Endothelial cell of umbilical vein (primary cell): ENCODE measurements at places on chromosomes 3 and 15.

DNA sequence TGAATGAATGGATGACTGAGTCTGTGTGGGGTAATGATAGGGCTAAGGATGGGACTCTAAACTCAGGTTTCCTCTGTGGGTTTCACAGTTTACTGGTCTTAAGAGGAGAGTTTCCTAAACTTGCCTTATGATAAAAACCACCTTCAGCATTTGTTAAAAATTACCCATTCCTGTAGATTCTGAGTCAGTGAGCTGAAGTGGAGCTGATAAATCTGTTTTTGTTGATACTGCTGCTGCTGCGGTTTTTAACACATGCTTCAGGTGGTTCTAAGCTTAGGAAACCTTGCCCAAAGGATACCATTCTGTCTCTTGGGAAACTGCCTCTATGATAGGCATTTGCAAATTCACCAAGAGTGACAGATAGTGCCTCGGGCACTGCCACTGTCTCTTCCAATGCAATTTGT, 52.6 kb downstream of the MECOM start:
- DNase-seq, result no peak

- DNase-seq, result no peak
Measured at GRCh38 chr15:75062706-75063105, 39.3 kb downstream of the PPCDC start.

DNA sequence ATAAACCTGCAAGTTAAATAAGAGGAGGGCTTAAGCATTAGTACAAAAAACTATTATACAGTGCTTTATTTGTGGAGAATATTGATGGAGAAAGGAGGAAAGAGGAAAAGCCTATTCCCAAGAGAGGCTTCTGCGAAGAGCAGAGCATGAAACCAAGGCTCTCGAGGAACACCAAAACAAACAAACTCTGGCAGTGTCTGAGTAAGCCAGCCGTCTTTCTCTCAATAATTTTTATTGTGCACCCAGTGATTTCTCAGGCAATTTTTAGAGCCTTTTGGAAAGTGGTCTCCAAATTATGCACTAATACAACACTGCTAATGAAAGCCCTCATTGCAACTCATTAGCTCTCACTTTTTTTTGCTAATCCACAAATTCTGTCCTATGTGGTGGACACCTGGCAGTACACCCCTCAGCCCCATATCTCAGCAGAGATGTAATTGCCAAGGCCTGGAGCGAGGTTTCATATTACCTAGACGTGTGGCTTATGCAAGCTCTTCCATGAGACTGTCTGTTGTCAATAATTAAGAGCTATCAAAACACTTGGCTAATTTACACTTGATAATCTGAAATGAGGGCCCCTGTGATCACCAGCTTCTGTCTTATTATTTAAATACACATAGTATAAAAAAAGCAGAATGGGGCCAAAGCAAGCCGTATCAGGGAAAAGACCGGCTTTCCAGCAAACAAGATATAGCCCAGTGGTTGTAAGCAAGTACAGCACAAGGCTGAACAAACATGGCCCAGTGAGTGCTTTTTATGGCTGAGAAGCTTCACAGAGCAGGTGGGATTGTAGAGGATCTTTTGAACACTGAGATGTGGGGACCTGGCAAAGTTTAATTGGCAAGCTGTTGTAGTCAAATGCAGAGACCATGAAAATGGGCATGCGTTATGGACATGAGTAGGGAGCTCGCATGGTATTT, 216.9 kb downstream of the ROBO2 start:
- no peak for DNase-seq

- DNase-seq, result no peak
Measured at GRCh38 chr3:124530916-124531315, 199.3 kb upstream of the UMPS start.

DNA sequence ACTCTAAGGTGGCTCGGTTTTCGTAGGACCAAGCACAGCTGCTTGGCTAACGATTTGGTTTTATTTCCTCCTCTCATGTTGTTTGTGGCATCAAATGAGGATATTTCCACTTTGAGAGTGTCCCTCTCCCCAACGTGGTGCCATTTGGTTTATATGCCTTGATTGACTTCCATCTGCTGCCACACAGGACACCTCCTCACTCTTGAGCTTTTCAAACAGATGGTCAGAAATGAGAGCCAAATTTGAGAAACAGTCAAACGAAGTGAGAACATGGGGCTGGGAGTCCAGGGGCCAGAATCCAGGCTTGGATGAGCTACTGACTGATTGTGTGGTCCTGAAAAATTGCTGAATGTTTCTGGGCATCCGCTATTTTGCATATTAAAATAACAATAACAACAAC, 43.5 kb downstream of the CEMIP start:
- no peak for DNase-seq

DNA sequence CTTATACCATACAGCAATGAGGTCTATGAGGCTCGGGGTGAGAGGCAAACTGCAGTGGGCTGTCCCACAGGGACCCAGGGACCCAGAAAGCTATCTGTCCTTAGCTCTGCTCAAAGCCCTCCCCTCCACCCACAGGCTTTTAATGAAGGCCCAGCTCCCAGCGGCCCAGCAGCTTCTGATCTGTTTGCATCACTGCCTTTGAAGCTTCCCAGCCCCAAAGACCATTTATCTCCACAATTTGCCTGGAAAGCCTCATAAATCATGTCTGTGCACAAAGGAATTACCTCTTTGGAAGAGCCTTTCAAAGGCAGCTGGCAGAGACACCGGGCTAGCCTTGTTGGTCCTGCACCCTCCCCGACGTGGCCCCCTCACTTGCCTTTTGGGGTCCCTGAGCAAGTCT, 123.9 kb downstream of the RAB11A start:
- DNase-seq, result no peak

- DNase-seq, result no peak
Measured at GRCh38 chr3:186210852-186211500, 102.1 kb upstream of the ETV5 start.

- DNase-seq, result no peak
Measured at GRCh38 chr3:179100652-179101051, 29.0 kb upstream of the ZMAT3 start.

GRCh38 chr3:127304121-127304744, 16.4 kb upstream of the PRR20G start:
- no peak for DNase-seq

GRCh38 chr3:169172535-169172934, 491.0 kb downstream of the MECOM start:
- no peak for DNase-seq

DNA sequence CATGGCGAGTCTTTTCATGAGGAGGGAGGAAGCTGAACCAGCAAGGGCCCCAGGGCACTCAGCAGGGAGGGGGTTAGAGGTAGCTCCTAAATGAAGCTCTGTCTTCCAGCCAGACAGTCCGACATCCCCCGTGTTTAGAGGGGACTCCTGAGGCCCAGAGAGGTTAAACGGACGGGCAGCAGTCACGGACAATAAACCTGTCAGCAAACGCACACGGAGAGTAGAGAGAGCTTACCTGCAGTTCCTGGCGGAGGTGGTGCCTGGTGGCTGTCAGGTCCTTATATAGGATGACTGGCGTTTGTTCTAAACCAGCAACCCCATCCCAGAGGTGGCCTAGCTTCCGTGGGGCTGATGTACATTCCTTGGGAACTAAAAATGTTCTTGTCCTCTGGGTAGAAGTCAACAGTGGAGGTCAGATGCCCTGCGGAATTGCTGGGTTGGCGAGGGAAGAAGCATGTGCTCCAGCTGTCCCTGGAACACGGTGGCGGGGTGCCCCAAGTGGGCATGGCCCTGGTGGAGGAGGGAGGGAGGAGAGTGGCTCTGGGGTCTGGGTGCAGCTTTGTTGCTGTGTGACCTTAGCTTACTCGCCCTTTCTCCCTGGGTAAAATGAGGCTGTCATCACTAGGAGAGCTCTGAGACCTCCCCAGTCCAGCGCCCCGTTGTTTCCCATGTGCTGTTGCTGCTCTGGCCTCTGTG, 2.1 kb downstream of the GHRL start:
- DNase-seq, result no peak

DNA sequence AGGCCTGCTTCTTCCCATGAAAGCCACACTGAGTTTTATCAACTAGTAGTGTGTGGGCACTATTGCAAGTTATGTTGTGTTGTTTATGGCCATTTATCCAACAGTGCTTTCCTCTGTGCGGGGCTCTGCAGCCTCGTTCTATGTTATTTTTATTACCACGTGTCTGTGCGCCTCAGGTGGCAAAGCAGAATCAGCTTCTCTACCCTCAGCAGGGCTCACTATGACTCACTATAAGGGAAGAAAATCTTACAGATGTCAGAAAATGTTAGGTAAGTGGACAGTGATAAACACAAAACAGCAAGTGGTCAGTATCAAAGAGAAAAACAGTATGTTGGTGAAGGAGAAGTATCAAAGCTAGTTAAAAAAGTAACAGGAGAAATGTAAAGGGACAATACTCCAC, 61.4 kb downstream of the MOBP start:
- DNase-seq, result no peak

DNA sequence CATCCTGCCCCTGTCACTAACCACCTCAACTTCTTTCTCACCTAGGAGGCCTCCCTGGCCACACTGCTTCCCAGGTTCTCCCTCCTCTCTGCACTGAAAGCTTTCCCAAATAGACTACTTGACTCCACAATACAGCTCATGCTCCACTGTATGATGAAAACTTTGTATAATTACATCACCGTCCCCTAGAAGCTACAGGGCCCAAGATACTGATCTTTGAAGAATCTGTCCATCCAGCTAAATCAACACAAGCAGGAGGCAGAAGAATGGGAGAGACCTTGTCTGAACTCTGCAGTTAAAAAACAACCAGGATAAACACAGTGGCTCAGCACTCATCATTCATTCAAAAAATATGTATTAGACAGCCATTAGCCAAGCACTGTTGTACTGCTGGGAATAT, 26.4 kb upstream of the RPS17 start:
- DNase-seq, result no peak

- DNase-seq, result no peak
Measured at GRCh38 chr15:92473756-92474155, 80.1 kb downstream of the ST8SIA2 start.

GRCh38 chr3:15391007-15391406, 36.3 kb downstream of the METTL6 start:
- DNase-seq, result no peak

DNA sequence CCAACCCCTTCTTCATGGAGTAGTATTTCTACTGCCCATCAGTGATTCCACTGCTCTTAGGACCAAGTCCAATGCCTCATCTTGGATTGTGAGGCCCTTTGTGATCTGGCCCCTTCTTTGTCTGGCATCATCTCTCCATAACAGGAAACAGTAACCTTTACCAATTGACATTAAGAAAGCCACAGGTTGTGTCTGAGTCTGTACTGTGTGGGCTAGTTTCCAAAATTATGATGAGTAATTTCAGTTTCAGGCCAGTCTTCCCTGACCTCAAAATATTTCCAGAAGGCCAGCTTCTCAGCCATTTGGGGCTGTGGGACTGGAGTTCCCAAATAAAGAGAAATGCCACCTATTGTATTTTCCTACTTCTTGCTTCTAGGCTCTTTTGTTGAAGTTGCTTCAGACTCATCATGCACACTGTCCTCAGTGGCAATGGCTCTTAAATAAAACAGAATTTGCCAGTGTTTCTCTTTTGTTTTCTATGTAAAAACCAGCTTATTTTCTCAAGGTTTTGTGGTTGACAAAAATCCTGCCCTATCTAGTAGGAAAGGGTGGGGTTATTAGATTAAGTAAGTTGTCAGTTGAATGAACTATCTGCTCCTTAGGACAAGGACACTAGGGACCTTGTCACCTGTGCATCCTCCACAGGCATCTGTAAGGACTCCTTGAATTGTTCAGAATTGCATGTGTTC, 47.0 kb upstream of the ACKR4 start:
- peak; percentile 76 for DNase-seq

DNA sequence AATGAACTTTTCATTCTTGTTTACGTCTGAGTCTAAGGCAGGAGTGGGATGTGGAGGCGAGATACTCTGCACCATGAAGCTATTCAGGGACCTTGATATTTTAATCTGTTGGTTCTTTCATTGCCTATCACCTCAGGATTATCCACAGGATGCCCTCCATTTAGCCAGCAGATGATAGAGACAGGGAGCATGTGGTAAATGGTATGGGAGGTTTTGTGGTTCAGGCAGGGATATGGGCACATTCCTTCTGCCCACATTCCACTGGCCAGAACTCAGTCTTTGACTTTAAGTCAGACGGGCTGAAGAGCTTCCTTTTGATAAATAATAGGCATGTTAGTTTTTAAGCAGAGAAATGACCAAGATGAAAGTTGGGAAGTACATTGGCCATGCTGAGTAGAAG, 548.0 kb upstream of the CCDC54 start:
- DNase-seq, result no peak

DNA sequence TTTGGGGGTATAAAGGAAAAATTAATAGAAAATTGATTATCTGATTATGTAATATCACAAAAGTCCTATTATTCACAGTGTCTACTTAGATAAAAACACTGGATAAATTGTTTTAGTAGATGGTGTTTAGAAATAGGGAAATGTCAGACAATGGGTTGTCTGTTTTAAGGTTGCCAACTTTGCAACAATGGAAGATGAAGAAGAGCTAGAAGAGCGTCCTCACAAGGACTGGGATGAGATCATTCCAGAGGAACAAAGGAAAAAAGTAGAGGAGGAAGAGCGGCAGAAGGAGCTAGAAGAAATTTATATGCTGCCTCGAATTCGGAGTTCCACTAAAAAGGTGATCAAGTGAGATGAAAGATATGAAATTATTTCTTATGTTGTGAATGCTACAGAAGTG, 84.0 kb downstream of the CHD2 start:
- no peak for DNase-seq

DNA sequence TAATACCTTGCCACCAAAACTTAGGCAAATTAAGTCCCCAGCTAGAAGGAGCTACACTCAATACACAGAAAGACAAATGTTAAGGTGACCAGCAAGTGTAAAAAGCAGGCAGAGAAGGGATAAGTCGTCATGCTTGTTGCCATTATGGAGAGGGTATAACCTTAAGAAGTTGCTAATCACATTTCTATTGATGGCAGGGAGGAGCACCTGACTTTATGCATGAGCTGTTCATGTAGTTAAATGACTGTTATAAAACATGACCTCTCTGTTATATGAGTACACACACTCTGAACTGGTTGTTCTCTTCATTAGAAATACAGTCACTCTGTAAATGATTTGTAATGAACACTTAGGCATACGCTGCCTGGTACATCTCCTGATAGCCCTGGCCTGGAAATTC, 6.6 kb upstream of the CCNL1 start:
- DNase-seq, result no peak

- no peak for DNase-seq
Measured at GRCh38 chr15:81239190-81239589, 42.5 kb downstream of the IL16 start.
